ENCODE measurements at places on chromosomes 1 and 21.

DNA sequence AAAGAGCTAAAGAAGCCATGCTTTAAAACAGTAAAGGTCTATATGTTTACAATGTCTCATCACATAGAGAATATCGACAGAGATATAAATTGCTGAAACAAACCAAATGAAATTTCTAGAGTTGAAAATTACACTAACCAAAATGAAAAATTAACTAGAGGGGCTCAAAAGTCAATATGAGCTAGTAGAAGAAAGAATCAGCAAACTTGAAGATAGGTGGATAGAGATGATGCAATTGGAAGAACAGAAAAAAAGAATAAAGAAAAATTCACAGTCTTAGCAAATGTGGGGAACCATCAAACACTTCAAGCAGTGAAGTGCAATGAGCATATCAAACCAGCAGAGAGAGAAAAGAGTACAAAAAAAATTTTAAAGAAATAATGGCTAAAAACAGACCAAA lies 24.1 kb upstream of the DSCAM start:
- no peak for DNase-seq

- DNase-seq, result no peak
These were observed 34.1 kb upstream of the IL12RB2 start for GRCh38 chr1:67273591-67273990.

- DNase-seq, result no peak
These were observed 93.9 kb downstream of the C1orf21 start for GRCh38 chr1:184480736-184481135.

DNA sequence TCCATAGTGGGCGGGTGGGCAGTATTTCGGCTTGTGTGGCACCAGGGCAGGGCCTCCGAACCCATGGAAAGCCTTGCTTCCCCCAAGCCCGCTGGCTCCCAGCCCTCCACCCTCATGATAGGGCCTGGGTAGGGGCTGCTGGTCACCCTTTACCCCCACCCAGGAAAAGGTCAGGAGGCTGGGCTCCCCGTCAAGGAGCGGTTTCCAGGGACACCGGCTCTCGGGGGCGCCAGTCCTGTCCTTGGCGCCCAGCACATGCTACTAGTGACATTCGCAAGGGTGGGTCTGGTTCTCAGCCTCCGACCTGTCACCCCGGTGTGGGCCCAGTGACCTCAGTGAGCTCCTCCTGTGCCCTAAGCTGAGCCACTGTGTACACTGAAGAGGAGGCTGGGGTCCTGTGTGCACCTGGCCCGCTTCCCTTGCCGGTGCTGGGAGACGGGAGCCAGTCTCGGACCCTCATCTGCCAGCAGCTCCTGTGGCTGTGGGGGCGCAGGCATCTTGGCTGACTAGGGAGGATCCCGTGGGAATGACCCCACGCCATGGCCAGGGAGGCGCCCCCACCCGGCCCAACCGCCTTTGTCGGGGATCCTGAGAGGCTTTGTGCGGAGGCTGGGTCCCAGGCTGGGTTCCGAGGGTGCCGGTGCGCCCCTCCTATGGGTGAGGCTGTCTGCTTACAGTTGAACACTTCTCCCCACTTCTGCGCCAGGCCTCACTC lies 54.6 kb downstream of the SKI start:
- no peak for DNase-seq

DNA sequence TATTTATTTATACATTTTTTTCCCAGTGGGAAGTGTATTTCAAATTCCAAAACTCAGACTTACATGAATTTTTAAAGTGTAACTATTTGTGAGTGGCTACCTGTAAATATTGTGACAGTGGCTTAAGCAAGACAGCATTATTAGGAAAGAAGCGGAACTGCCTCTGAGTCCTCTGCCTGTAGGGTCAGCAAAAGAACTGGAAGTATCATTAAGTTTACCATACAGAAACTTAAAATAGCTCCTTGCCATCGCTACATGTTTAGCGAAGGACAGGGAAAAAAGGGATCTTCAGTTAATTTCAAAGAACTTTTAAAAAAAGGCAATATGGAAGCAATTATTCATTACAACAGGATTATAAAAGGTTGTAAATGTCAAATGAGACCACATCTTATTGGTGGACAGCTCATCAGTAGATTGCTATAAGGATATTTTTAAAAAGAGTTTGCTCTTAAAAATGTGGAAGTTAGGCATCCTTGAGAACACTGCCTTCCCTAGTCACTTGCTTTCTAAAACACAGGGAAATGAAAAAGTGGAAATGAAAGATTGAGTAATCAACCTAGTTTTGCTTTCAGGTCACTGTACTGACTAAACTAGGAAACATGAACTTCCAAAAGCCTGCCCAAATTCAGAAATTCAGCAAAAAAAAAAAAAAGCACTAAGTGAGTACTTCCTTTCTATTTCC lies 39.2 kb downstream of the NSL1 start:
- peak; percentile 47 for DNase-seq

DNA sequence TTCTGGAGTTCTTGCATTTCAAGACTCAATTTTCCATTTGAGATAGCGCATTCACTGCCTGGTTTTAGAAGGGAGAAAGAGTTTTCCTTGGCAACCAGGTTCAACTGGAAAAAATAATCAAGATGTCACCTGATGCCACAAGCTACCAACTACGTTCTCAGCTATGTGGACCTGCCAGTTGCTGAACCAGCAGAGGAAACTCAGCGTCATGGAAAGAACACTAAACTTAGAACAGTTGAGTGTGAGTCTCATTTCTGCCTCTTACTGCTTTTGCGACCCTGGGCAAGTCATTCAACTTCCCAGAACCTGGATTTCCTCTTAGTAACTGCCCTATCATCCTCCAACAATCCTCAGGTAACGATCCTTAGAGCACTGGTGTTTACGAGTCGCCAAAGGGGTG lies 373.0 kb upstream of the ESRRG start:
- no peak for DNase-seq

- peak; percentile 69 for DNase-seq
These were observed 76.6 kb downstream of the RGL1 start for GRCh38 chr1:183881387-183882131.

DNA sequence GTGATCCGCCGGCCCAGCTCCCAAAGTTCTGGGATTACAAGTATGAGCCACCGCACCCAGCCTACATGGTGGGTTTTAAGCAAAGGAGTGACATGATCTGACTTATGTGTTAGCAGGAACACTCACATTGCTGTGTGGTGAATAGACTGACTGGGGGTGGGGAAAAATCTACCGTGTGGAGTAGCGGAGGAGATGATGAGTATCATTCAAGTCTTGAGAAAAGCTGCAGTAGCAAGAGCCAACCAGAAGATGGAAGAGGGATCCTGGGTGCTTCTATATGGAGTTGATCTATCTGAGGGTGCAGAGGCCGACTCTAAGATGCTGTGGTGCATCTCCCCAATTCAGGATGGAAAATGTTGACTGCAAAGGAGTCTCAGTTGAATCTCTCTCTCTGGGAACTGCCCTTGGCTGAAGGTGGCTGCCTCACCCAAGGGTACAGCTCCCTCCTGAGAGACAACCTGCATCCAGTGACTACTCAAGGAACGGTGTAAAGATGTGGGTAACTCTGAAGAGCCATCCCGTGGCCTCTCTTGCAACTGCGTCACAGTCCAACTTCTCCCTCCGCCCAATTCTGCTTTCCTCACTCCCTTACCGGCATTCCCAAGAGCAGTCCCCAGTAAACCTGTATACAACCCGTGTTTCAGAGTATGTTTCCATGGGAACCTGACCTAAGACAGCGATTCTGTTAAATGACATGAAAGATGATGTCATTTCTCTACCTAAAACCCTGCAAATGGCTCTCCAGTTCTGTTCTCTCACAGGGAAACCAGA lies 7.4 kb upstream of the B3GALNT2 start:
- DNase-seq, result no peak

DNA sequence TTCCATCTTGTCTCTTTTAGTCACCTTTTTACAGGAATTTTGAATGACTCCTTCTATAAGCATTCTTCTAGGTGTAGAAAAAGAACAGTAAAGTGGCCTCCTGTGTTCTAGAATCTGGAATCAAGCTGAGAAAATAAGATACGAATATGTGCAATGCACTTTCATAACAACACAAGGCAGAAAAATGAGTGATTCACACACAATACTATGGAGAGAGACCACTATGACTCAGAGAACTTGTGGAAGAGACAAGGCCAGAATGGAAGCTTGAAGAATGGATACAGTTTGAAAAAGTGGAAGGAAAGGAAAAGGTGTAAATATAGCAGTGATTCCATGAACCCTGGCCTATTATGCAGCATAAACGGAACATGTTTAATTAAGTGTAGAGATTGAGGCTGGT lies 57.1 kb upstream of the SAMSN1 start:
- DNase-seq, result peak; percentile 19

DNA sequence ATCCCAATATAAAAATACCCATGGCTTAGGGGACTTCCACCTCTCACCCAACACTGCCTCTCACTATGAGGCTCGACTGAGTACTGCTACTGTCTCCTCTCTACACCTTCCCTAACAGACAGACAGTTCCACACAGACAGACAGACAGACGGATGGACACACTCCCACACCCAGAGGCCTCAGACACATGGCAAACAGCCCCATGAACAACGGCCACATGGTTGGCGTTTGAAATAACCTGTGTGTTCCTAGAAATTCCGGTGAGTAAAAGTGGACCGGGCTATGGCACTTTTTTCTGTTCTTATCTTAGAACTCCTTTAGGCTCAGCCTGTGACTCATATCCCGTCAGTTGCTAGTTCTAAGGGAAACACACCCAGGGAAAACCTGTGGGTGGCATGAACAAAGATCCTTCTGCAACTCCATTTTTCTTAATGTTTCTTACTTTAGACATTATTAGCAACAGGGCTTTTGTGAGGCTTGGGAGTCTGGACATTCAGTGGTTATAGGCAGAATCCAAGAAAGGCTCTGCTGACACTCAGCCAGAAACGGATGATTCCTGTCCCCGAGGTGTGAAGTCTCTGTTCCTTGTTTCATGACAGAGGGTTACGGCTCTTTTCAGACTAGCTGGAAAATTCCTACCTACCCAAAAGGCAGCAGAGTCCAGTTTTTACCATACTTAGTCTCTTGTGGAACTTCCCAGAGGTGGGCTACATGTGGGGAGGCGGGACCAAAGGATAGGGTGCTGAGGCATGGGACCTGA lies 90.5 kb upstream of the TLR5 start:
- DNase-seq, result peak; percentile 81
